ENCODE measurements at places on chromosomes 16 and 17. TPM values are rescaled to one million over a fixed set of nuclear protein-coding genes. Genes with fewer than 3 reads are reported as not detected.

Gene KRT33A
- not detected for total RNA-seq

Gene CRK
- 79.9 TPM for total RNA-seq

Gene PIRT
- total RNA-seq, result not detected

Gene PAFAH1B1
- total RNA-seq, result 87.5 TPM

Gene ANTKMT
- total RNA-seq, result 53.0 TPM

Gene MPHOSPH6
- 34.1 TPM for total RNA-seq

Gene ETV4
- 22.4 TPM for total RNA-seq

Gene CYB561
- 29.6 TPM for total RNA-seq

Gene MYO15A
- 0.18 TPM for total RNA-seq

Gene NLRC5
- 10.9 TPM for total RNA-seq

Gene SOCS7
- 4.7 TPM for total RNA-seq

Gene ATP6V0D1
- total RNA-seq, result 158 TPM

Gene VASN
- 5.7 TPM for total RNA-seq

Gene KRT15
- total RNA-seq, result 11.4 TPM

Gene HOXB9
- total RNA-seq, result 14.5 TPM

Gene NTN1
- total RNA-seq, result 0.82 TPM

Gene CES3
- total RNA-seq, result not detected

Gene ZNF205
- total RNA-seq, result 19.8 TPM

Gene TERB1
- not detected for total RNA-seq

Gene PRSS53
- 0.68 TPM for total RNA-seq

Gene TLCD3B
- total RNA-seq, result not detected

Gene CACNG5
- not detected for total RNA-seq

Gene P2RX5
- 1.2 TPM for total RNA-seq

Gene WWOX
- 19.1 TPM for total RNA-seq

Gene GRB7
- total RNA-seq, result not detected

Gene MYOCD
- 2.0 TPM for total RNA-seq

Gene MYADML2
- not detected for total RNA-seq

Gene ERBB2
- total RNA-seq, result 18.5 TPM

Gene ARL17B
- total RNA-seq, result 6.0 TPM

Gene GTF3C1
- 80.3 TPM for total RNA-seq

Gene HAPSTR1
- total RNA-seq, result 94.9 TPM

Gene DYNLRB2
- total RNA-seq, result not detected

Gene MFSD6L
- not detected for total RNA-seq

Gene INPP5K
- total RNA-seq, result 66.6 TPM

Gene WIPF2
- total RNA-seq, result 15.9 TPM

Gene SENP3
- 60.7 TPM for total RNA-seq

Gene PRSS33
- not detected for total RNA-seq

Gene KIF18B
- total RNA-seq, result 6.8 TPM

Gene ADGRG3
- total RNA-seq, result 0.12 TPM

Gene HSF4
- 4.8 TPM for total RNA-seq

Gene SYT17
- 5.8 TPM for total RNA-seq

Gene IL17C
- not detected for total RNA-seq

Gene MXRA7
- 276 TPM for total RNA-seq

Gene TCAP
- total RNA-seq, result 2.1 TPM

Gene ADORA2B
- 17.0 TPM for total RNA-seq

Gene PCTP
- total RNA-seq, result 22.6 TPM

Gene SLC5A10
- not detected for total RNA-seq

Gene CORO1A
- total RNA-seq, result 3.0 TPM

Gene CDRT15
- total RNA-seq, result not detected

Gene CCL4
- not detected for total RNA-seq

Gene HSPB9
- not detected for total RNA-seq

Gene KRTAP9-7
- not detected for total RNA-seq

Gene SLC52A1
- 0.10 TPM for total RNA-seq

Gene HCRT
- total RNA-seq, result not detected
